ENCODE measurements at places on chromosomes 12 and 14.

- no peak for DNase-seq
Measured at GRCh38 chr12:67546746-67547145, 101.8 kb upstream of the DYRK2 start.

DNA sequence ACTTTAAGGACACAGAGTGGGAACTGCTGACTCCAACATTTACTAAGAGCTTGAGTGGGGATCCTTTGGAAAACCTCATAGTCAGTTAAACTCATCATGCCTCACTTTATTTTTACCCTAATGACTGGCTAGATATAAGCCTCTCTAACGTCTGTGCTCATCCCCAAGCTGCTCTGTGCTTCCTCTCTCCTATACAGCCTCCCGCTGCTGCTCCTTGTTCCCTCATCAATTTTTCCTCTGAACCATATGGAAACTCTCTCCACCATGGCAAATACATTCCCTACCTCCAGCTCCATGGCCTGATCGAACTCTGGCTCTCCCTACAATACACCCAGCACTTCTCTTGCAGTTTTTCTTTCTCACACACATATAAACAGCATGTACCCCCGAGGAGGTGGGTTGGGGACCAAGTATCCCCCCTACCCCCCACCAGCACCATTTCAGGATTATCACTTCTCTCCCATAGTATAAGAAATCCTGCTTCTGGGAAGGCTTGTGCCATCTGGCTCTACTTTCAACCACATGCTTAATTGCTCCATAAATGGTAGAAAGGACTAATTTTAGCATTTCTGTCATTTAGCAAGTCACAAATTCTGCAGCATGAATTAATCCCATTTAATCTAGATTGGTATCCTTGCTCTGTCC is 39.2 kb upstream of the DYRK2 start:
- DNase-seq: no peak

DNA sequence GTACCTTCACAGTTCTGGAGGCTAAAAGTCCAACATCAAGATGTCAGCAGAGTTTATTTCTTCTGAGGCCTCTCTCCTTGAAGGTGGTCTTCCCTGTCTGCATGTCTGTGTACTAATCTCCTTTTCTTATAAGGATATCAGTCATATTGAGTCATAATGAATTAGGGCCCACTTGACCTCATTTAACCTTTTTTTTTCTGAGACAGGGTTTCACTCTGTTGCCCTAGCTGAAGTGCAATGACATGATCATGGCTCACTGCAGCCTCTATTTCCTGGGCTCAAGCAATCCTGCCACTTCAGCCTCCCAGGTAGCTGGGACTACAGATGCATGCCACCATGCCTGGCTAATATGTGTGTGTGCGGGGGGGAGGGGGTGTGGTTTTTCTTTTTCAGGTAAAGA is 41.7 kb downstream of the PPM1H start:
- peak; percentile 6 for DNase-seq

DNA sequence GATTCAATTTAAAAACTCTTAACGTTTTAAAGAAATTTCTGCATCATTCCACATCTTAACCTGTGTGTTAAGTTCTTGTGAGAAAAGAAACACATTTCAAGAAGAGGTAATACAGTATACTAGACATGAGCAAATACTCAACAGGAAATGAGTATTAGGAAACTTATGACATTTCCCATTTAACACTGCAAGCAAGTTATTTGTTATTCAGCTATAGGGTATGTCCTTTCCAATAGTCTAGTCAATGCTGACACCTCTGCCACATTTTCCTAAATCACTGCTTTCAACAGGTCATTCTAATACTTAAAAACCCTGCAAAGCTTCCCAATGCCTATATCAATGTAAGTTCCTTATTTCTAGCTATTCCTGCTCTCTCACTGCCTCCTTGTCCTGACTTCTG is 93.1 kb downstream of the DDHD1 start:
- DNase-seq: no peak

GRCh38 chr12:52951126-52951525 is 2.2 kb downstream of the KRT18 start:
- no peak for DNase-seq

All from renal cortical epithelial cell (primary cell).